ENCODE measurements at places on chromosomes 2 and 18.
A peak's percentile ranks its signal among the peaks of the same experiment; 100 is the strongest.

- DNase-seq = no peak
These were observed 1132.5 kb upstream of the CELF4 start for GRCh38 chr18:38698088-38698487.

DNA sequence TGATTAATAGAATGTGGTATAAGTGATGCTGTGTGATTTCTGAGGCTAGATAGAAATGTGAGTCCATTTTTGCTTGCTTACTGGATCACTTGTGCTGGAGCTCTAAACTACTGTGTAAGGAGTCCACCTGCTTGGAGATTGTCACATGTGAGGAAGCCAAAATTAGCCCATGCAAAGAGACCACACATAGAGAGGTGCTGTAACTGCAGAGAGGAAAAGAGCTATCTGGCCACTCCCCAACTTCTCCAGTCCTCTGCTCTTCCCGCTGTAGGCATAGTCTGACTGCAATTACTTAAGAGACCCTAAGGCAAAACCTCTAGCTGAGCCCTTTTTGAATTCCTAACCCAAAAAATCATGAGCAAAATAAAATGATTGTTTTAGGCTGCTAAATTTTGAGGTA lies 120.6 kb upstream of the FBXO11 start:
- no peak for DNase-seq

- DNase-seq = no peak
These were observed 683 bp upstream of the TBC1D8 start for GRCh38 chr2:101151859-101152271.

DNA sequence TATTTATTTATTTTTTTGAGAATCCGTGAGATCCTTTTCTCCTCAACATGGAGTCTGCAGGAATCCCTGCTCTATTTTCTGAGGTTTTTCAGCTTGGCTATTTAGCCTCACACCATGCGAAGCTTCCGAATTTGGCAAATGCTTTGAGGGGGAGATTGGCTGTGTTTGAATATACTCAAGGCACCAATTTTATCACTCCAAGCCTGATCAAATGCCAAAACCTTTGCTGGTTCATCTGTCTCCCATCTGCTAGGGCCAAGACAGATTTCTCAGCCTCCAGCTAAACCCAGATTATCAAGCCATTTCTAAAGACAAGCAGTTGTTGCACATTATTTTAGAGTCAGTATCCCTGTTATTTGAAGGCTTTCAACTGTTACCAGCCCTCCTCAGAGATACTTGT lies 295.7 kb downstream of the XIRP2 start:
- no peak for DNase-seq

GRCh38 chr2:240789051-240789453 lies 31.0 kb downstream of the KIF1A start:
- peak; percentile 58 for DNase-seq

DNA sequence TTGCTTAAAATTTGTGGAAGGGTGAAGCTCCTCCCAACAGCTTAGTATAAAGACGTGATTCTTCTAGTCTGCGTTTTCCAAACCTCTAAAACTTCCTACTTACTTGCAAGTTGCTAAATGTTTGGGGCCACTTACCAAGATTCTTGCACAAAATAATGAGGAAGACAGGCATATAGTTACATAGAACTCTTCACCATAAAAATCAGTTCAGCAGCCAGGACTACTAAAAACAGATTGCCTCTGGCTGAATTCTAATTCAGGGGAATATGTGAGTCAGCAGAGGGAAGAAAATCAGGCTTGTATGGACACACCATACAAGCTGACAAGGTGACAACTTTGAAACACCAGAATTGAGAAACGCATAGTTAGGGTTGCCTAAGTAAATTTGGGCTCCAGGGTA lies 2.8 kb upstream of the PEX13 start:
- DNase-seq = no peak

DNA sequence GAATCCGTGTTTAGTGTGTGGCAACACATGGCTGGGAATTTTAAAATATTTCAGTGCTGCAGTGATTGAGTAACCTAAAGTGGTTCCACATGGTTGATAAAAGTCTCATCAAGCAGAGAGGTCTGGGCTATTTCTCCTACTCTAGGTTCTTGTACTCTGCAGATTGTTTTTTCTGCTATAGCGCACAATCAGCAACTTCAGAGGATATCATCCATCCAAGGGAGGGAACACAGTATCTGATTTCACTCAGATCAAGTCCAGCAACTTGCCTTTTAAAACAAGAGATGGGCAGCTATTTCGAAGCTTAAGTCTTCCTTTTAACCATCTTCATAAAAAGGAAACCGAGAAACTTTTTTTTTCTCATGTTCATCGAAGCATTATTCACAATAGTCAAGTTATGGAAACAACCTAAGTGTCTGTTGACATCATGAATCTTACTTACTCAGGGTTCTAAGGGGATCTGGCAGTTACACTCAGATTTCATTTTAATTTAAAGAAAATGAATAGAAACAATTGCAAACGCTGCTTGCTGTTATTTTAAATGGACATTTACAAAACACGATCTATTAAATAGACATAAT lies 172.7 kb upstream of the TRIB2 start:
- no peak for DNase-seq

- DNase-seq = no peak
These were observed 60.5 kb downstream of the STPG4 start for GRCh38 chr2:47094511-47095142.

GRCh38 chr18:7201096-7201495 lies 29.8 kb upstream of the LRRC30 start:
- no peak for DNase-seq

DNA sequence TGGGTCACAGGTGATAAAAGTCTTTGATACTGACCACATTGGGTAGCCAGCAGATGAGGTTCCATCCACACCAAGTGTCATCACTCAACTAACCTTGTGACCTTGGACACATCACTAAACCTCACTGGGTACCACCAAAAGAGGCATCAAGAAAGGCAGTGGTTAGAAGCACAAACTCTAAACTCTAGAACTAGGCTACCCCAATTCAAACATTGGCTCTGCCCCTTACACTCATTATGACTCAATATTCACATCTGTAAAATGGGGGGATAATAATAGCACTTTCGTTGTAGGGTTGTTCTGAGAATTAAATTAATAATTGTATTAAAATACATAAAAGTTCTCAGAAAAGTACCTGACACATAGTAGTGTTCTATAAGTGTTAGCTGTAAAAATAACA lies 15.8 kb upstream of the SMAD7 start:
- no peak for DNase-seq

- no peak for DNase-seq
These were observed 184.8 kb upstream of the SP5 start for GRCh38 chr2:170530284-170530745.

GRCh38 chr2:61950571-61951315 lies 45.3 kb downstream of the COMMD1 start:
- no peak for DNase-seq

- DNase-seq = no peak
These were observed 16.7 kb upstream of the BZW1 start for GRCh38 chr2:200795028-200795440.

DNA sequence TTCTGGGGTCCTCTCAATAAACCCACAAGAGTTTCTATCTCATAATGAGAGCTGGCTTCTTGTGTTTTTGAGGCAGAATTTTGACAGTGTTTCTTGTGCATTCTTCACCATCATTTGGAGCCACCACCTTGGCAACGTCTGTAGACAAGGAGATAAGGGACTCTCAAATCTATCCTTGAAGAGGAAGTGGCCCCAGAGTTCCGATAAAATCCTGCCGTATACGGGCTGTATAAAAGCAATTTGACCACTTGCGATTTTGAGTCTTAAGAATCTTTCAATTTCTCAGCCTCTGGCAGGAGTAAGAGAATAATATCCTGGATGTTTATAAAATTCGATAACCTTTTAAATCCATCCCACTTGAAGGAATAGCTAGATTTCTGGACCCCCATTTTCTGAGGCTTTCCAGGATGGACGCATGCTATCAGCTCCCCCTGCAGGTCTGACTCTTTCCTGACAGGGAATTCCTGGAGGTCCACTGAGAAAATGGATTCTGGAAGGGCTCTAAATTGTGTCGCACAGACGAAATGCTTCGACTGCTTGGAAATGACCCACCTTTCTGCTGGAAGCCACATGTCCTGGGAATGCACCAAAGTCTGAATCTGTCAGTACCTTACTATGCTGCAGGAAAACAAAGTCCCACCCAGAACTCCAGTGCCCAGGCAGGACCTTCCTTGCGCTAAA lies 54.1 kb downstream of the E2F6 start:
- DNase-seq = no peak

DNA sequence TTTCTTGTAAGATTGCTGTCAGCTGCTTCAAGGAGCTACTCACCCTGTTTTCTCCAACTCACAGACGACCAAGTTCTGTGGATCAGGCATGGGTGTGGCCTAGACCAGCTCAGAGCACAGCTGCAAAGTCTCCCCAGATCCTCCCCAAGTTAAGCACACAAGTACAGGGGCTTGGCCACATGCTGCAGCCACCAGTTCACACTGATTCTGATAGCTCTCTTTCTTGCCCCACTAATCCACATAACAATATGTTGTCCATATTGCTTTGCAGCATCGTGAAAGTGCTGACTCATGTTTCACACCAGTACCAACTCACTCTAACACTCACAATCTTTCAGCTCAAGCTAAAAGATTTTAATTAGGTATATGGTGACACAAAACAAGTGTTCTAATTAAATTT lies 437.0 kb downstream of the PARD3B start:
- DNase-seq = no peak

GRCh38 chr2:45212953-45213635 lies 203.8 kb upstream of the SIX2 start:
- DNase-seq = no peak

DNA sequence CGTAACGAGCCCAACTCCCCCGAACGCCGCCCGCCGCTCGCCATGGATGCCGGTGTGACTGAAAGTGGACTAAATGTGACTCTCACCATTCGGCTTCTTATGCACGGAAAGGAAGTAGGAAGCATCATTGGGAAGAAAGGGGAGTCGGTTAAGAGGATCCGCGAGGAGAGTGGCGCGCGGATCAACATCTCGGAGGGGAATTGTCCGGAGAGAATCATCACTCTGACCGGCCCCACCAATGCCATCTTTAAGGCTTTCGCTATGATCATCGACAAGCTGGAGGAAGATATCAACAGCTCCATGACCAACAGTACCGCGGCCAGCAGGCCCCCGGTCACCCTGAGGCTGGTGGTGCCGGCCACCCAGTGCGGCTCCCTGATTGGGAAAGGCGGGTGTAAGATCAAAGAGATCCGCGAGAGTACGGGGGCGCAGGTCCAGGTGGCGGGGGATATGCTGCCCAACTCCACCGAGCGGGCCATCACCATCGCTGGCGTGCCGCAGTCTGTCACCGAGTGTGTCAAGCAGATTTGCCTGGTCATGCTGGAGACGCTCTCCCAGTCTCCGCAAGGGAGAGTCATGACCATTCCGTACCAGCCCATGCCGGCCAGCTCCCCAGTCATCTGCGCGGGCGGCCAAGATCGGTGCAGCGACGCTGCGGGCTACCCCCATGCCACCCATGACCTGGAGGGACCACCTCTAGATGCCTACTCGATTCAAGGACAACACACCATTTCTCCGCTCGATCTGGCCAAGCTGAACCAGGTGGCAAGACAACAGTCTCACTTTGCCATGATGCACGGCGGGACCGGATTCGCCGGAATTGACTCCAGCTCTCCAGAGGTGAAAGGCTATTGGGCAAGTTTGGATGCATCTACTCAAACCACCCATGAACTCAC lies 673 bp downstream of the PCBP1 start:
- DNase-seq = peak; percentile 81

DNA sequence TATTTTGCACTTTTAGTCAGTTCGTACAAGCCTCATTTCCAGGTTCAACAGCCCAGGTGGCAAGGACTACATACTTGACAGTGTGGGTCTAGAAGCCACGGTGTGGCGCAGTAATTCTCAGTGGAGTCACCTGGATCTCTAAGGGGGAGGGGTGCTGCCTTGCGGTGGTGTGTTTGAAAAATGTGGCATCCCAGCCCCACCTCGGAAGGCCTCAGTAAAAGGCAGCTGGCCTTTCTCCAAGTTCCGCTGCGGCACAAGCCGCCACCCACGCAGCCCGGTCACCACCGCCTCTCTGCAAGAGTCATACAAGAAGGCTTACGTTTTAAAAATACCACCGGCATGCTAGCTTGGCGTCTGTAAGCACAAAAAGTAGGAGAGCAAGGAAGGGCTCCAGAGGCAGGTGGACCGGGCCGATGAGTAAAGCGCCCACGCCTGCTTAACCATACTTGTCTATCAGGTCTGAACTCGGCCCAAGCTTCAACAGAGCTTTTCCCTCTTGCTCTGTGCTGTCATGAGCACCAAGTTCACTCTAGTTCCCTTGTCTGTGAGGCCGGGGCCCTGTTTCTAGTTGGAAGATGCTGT lies 49.5 kb downstream of the SPRED2 start:
- DNase-seq = peak; percentile 91

- no peak for DNase-seq
These were observed 3.0 kb upstream of the IRS1 start for GRCh38 chr2:226802573-226802972.

GRCh38 chr2:16960579-16960978 lies 294.9 kb upstream of the CYRIA start:
- no peak for DNase-seq

All from activated effector memory CD4-positive, alpha-beta T cell treated with anti-CD3 and anti-CD28 coated beads, Interleukin-2, amount 50 U/mL, for 16 hours (primary cell).